ENCODE measurements at places on chromosomes 3 and 15. TPM values are rescaled to one million over a fixed set of nuclear protein-coding genes. Genes with fewer than 3 reads are reported as not detected.

BTLA gene
- total RNA-seq = not detected

CD47 gene
- 39.3 TPM for total RNA-seq

PCNP gene
- 91.1 TPM for total RNA-seq

SLC28A1 gene
- 0.05 TPM for total RNA-seq

ZNF80 gene
- not detected for total RNA-seq

KAT2B gene
- 7.2 TPM for total RNA-seq

NR1I2 gene
- total RNA-seq = not detected

CPLX3 gene
- 0.05 TPM for total RNA-seq

PRKAR2A gene
- 17.4 TPM for total RNA-seq

KY gene
- total RNA-seq = 0.08 TPM

CLRN1 gene
- total RNA-seq = not detected

CFAP20DC gene
- total RNA-seq = 2.3 TPM

SPINK8 gene
- not detected for total RNA-seq

DENND6A gene
- 6.7 TPM for total RNA-seq

SMCO1 gene
- 0.03 TPM for total RNA-seq

FBXW12 gene
- total RNA-seq = not detected

EOMES gene
- total RNA-seq = 1.3 TPM

NEIL1 gene
- total RNA-seq = 1.7 TPM
